ENCODE measurements at places on chromosomes 4 and X.
A peak's percentile ranks its signal among the peaks of the same experiment; 100 is the strongest.

GRCh38 chr4:152106781-152107321 is 346.0 kb upstream of the GATB start:
- no peak for DNase-seq
- no peaks in the 10 kb centered on the region for H3K4me1 ChIP-seq
- H3K4me3 ChIP-seq, result no peak overlapping the region
- no peak overlapping the region for H3K27ac ChIP-seq
- H3K36me3 ChIP-seq, result no peaks in the 10 kb centered on the region

GRCh38 chrX:107482046-107482445 is 32.6 kb downstream of the FRMPD3 start:
- H3K27ac ChIP-seq, result no peak overlapping the region
- no peak for DNase-seq
- H3K4me3 ChIP-seq, result no peak overlapping the region
- H3K36me3 ChIP-seq, result no peaks in the 10 kb centered on the region
- no peaks in the 10 kb centered on the region for H3K4me1 ChIP-seq

- no peaks in the 10 kb centered on the region for H3K27me3 ChIP-seq
- H3K4me3 ChIP-seq, result no peak overlapping the region
- no peaks in the 10 kb centered on the region for H3K4me1 ChIP-seq
- no peaks in the 10 kb centered on the region for H3K36me3 ChIP-seq
- DNase-seq, result no peak
Measured at GRCh38 chr4:149203256-149204001, 612.2 kb downstream of the IQCM start.

DNA sequence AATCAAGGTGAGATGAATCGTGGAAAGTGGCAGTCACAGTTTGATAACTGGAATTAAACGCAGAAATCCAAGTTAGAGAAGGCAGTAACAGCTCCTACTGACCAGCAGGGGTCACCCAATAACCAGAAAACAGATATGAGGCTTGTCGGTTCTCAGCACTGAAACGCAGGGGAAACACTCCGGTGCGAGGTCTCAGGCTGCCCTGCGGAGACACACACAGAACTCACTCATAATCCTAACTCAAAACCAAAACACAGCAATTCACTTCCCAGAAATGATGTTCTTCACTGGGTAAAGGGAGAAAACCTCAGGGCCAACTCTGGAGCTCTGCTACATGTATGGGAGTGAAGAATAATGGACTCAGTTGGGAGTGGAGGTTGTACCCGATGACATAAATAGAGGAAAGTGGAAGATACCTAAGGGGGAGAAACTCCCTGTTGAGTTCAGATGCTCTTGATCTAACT is 384.4 kb downstream of the RAPGEF2 start:
- no peaks in the 10 kb centered on the region for H3K4me1 ChIP-seq
- H3K27ac ChIP-seq, result no peak overlapping the region
- H3K27me3 ChIP-seq, result no peaks in the 10 kb centered on the region
- no peak overlapping the region for H3K4me3 ChIP-seq
- no peaks in the 10 kb centered on the region for H3K36me3 ChIP-seq

GRCh38 chr4:153248641-153249198 is 44.5 kb downstream of the TRIM2 start:
- no peak for DNase-seq
- peaks cover 26% of the 10 kb centered on the region for H3K4me1 ChIP-seq
- no peaks in the 10 kb centered on the region for H3K27me3 ChIP-seq
- H3K27ac ChIP-seq, result peak overlapping the region; percentile 67
- H3K36me3 ChIP-seq, result no peaks in the 10 kb centered on the region

DNA sequence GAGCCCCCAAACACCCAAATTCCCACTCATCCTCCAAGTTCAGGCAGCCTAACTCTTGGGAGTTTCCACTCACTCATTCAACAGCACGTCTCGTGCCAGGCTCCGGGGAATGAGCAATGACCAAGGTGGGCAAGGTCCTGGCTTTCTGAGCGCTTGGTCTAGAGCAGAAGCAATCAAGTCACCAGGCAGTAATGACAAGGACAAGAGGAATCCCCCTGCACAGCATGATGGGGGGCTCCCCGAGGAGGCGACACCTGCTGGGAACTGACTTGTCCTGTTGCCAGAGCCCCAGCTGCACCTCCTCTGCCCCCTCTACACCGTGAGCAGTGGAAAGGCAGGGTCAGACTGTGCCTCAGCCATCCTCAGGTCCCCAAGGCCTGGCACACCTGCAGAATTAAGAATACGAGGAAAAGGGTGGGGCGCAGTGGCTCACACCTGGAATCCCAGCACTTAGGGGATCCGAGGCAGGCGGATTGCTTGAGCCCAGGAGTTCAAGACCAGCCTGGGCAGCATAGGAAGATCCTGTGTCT is 25.7 kb upstream of the MRFAP1 start:
- H3K27me3 ChIP-seq, result no peaks in the 10 kb centered on the region
- no peak overlapping the region for H3K27ac ChIP-seq
- peaks cover 64% of the 10 kb centered on the region for H3K36me3 ChIP-seq
- no peaks in the 10 kb centered on the region for H3K4me1 ChIP-seq

GRCh38 chr4:54499308-54500074 is 158.3 kb upstream of the KIT start:
- H3K27ac ChIP-seq, result no peak overlapping the region
- H3K4me3 ChIP-seq, result no peak overlapping the region
- H3K36me3 ChIP-seq, result no peaks in the 10 kb centered on the region
- DNase-seq, result no peak

DNA sequence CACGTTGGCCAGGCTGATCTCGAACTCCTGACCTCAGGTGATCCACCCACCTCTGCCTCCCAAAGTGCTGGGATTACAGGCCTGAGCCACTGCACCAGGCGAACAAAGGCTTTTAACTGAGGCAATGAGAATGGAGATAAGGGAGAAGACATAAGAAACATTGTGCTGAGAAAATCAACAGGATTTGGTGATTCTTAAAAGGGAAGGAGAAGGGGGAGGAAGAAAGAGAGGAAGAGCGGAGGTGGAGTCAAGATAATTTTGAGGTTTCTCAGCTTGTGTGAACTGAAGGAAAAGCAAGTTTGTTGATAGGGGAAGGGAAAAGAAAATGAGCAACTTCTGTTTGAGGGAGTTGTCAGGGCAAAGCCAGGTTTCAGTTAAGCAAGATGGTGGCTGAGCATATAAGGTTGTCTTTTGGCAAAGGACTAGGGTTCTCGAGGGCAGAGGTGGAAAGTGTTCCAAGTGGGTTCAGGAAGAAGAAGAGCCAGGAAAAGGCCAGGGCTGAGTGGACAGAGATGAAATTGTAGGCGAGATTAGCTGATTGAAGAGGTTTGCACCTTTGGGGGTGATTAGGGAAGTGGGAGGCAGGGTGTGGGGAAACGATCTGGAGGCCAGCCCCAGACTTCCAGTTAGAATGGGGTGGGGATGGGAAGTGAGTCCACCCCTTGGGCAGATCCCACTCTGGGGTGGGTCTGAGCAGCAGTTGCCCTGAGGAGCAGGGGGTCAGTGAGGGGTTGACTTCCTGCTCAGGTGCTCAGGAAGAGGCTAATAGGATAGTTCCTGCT is 7.8 kb downstream of the DOCK11 start:
- DNase-seq, result no peak
- no peak overlapping the region for H3K27ac ChIP-seq
- H3K4me1 ChIP-seq, result no peaks in the 10 kb centered on the region
- no peaks in the 10 kb centered on the region for H3K27me3 ChIP-seq

DNA sequence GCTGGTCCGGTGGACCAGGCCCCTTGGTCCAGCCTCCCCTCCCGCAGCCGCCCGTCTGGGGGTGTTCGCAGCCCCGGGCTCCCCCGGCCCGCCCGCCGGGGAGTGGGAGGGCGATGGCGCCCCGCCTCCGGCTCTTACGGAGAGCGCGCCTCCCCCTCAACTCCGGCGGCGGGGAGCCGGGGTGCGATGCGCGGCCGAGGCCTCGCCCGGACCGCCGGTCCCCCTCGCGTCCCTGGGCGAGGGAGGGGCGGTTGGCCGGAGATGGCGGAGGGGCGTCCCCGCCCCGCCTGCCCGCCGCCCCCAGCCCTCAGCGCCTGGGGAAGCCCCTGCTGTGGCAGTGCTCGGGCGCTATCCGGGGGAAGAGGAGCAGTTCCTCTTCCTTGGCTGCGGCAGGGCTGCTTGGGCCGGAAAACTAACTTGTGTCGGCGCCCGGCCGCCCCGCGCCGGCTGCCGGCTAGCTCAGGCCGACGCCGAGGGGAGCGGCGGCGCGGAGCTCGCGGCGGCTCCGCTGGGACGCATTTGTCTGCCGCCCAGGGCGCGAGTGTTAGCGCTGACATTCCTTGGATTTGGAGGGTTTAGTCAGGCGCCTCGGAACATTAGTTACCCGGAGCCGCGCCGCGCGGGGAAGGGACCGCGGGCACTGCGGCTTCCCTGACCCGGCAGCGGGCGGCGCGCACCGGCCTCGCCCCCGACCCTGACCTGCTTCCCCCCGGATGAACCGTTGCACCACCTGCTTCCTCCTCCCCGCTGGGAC is 994 bp downstream of the GALNT7 start:
- H3K27me3 ChIP-seq, result no peaks in the 10 kb centered on the region
- H3K4me1 ChIP-seq, result no peaks in the 10 kb centered on the region
- DNase-seq, result peak; percentile 72
- peak overlapping the region; percentile 97 for H3K27ac ChIP-seq
- H3K4me3 ChIP-seq, result peak overlapping the region; percentile 87
- H3K36me3 ChIP-seq, result no peaks in the 10 kb centered on the region

GRCh38 chr4:176592976-176593670 is 199.6 kb downstream of the VEGFC start:
- no peaks in the 10 kb centered on the region for H3K4me1 ChIP-seq
- H3K27ac ChIP-seq, result no peak overlapping the region
- DNase-seq, result no peak
- no peaks in the 10 kb centered on the region for H3K27me3 ChIP-seq
- no peaks in the 10 kb centered on the region for H3K36me3 ChIP-seq

DNA sequence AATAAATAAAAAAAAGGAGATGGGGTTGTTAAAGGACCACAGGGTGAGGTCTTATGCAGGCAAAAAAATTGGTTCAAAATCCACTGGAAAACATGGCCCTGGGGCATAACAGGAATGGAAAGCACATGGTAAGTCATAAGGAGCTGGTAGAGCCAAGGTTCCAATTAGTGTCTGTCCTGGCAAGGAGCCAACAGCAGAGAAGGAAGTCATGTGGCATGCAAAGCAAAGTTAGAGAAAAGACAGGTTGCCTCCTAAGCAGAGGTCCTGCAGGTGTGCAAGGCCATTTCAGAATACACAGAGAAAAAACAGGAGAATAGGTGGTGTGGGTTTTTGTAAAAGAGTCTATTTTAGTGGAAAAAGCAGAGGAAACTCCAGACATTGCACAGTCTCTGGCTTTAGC is 1881.7 kb downstream of the ARAP2 start:
- DNase-seq, result no peak
- no peak overlapping the region for H3K27ac ChIP-seq
- H3K4me3 ChIP-seq, result no peak overlapping the region
- no peaks in the 10 kb centered on the region for H3K4me1 ChIP-seq

GRCh38 chrX:67328476-67328875 is 215.3 kb upstream of the AR start:
- DNase-seq, result no peak
- H3K27me3 ChIP-seq, result no peaks in the 10 kb centered on the region
- H3K4me1 ChIP-seq, result no peaks in the 10 kb centered on the region
- no peaks in the 10 kb centered on the region for H3K36me3 ChIP-seq

GRCh38 chr4:57424232-57424897 is 314.2 kb upstream of the IGFBP7 start:
- DNase-seq, result peak; percentile 75
- no peaks in the 10 kb centered on the region for H3K4me1 ChIP-seq
- no peaks in the 10 kb centered on the region for H3K36me3 ChIP-seq
- H3K4me3 ChIP-seq, result no peak overlapping the region
- H3K27me3 ChIP-seq, result no peaks in the 10 kb centered on the region
- H3K27ac ChIP-seq, result no peak overlapping the region

- no peak overlapping the region for H3K4me3 ChIP-seq
- H3K27ac ChIP-seq, result no peak overlapping the region
- no peaks in the 10 kb centered on the region for H3K36me3 ChIP-seq
- no peak for DNase-seq
Measured at GRCh38 chrX:70774223-70774622, 134.3 kb downstream of the TEX11 start.

DNA sequence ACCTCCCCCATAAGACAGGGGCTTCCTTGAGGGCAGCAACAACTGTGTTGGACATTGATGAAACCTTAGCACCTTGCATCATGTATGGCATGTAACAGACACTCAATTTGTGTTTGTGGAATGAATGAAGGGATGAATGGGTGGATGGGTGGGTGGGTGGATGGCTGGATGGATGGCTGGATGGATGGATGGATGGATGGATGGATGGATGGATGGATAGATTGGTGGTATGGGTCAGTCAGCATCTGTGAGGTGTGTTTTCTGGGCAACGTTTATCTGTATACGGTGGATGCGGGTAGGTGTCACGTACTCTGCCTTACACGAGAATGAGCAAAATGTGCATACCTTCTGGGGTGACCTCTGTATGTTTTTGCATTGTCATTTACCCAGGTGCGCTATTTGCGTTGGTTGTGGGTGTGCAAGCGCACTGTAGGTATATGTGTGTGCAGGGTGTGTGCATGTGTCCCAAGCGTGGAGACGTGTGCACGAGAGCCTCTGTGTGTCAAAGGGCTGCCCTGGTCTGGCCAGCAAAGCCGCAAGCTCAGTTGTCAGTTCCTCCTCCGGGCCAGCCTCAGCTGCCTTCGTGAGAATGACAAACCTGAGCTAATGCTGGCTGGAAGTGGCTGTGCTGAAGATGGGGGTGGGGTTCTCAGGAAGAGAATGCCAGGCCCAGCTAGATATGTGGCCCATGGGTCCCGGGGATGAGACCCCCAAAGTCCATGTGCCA is 26.5 kb downstream of the ELF4 start:
- no peaks in the 10 kb centered on the region for H3K27me3 ChIP-seq
- peaks cover 37% of the 10 kb centered on the region for H3K4me1 ChIP-seq
- H3K36me3 ChIP-seq, result no peaks in the 10 kb centered on the region
- H3K4me3 ChIP-seq, result no peak overlapping the region

GRCh38 chrX:129736491-129736890 is 2.3 kb upstream of the XPNPEP2 start:
- H3K4me3 ChIP-seq, result no peak overlapping the region
- no peaks in the 10 kb centered on the region for H3K36me3 ChIP-seq
- H3K27me3 ChIP-seq, result no peaks in the 10 kb centered on the region
- no peak overlapping the region for H3K27ac ChIP-seq
- H3K4me1 ChIP-seq, result no peaks in the 10 kb centered on the region

DNA sequence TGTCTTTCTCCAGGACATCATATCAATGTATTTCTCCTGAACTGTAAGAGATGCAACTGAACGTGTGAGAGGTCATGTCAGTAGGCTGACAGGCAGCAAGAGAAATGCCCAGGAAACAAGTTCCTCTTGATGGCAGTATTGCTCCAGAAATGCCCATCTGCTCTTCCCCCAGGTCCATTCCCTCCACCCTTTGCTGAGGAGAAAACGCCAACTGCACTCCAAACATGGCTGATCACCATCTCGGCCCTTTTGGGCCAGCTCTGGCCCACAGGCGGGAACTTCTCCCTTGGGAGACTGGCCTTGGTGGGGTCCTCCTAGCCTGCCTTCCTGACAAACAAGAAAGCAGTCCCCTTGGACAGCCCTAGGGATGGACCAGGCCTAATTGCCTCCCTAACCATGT is 276.5 kb upstream of the AGTR2 start:
- no peak overlapping the region for H3K27ac ChIP-seq
- H3K4me3 ChIP-seq, result no peak overlapping the region
- no peaks in the 10 kb centered on the region for H3K27me3 ChIP-seq
- H3K36me3 ChIP-seq, result no peaks in the 10 kb centered on the region
- peak; percentile 55 for DNase-seq

- H3K36me3 ChIP-seq, result no peaks in the 10 kb centered on the region
- DNase-seq, result no peak
- H3K4me1 ChIP-seq, result no peaks in the 10 kb centered on the region
- H3K27me3 ChIP-seq, result no peaks in the 10 kb centered on the region
Measured at GRCh38 chr4:141686146-141686775, 49.9 kb downstream of the IL15 start.

Measured in right atrium auricular region (tissue), 2 donors.